ENCODE measurements at places on chromosomes 1 and 21.

- DNase-seq, result no peak
Measured at GRCh38 chr1:68131261-68131660, 80.8 kb upstream of the DIRAS3 start.

GRCh38 chr1:186429017-186429416 lies 31.9 kb downstream of the PDC start:
- peak; percentile 13 for DNase-seq

DNA sequence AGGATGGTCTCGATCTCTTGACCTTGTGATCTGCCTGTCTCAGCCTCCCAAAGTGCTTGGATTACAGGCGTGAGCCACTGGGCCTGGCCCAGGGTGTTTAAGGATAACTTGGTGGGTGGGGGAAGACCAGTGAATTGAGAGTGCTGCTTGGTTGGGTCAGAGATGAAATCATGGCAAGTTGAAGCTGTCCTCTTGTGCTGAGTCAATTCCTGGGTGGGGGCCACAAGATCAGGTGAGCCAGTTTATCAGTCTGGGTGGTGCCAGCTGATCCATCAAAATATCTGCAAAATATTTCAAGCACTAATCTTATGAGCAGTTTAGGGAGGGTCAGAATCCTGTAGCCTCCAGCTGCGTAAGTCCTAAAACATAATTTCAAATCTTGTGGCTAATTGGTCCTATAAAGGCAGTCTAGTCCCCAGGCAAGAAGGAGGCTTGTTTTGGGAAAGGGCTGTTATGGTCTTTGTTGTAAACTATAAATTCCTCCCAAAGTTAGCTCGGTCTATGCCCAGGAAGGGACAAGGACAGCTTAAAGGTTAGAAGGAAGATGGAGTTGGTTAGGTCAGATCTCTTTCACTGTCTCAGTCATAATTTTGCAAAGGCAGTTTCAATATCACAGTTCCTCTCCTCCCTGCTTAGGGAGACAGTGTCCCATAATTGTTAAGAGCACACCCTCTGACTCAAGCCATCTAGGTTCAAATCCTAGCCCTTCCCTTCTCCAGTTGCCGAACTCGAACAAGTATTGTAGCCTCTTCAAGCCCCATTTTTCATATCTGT lies 66.8 kb upstream of the BACH1 start:
- no peak for DNase-seq

DNA sequence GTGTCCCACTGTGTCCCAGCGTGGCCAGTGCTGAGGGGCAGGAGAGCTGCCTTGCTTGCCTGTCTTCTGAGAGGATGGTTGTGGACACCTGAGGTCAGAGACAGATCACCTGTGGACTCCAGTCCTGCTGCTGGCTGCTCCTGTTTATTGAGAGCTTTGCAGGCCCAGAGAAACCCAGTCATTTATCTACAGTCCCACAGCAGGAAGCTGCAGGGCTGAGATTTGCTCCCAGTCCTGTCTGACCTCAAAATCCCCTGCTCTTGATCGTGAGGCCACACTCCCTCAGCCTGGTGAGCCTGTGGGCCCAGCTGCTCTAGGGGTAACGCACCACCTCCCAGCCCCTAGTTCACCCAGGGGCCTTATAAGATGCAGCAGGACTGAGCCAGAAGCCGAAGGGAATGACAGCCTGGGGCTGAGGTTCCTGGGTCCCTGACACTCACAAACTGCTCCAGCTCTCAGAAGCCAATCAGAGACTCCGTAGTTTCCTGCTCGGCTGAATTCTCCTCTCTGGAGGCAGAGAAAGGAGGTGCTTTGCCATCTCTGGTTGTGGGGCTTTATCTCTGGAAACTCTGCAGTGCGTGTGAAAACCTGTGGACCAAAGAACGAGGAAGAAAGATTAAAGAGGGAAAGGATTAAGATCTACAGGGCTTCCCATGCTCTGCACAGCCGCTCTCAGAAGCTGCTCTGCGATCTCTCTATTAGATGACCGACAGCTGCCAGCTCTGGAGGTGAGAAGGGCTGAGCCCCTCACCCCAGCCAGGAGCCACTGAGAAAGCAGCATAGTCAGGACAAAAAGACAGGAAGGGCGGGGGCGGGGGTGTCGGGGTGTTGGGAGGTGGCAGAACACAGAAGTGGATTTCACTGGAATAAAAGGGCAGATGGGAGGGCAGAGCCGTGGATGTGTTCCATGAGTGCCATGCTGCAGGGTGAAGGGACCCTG lies 39.1 kb downstream of the UBIAD1 start:
- no peak for DNase-seq

DNA sequence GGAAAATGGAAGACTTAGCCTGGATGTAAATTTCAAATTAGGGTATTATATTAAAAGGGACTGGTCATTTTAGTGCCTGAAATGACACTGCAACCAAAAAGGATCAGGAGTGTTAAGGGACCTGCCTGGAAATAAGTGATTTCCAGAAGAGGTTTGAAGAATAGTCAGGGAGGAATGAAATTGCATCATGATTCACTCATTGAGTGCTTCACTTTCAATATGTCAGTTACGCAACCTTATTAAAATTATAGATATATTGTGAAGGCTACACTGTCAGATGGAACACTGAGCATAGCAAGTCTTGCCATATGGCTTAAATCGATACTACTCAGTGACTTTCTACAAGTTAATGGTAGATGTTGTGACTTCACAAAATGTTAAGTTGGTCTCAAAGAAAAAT lies 275.2 kb upstream of the DPYD start:
- peak; percentile 23 for DNase-seq

- peak; percentile 24 for DNase-seq
Measured at GRCh38 chr1:243946946-243947345, 96.9 kb upstream of the AKT3 start.

- DNase-seq, result no peak
Measured at GRCh38 chr21:25425156-25425555, 182.1 kb downstream of the MRPL39 start.

- DNase-seq, result no peak
Measured at GRCh38 chr21:41970751-41971653, 17.2 kb upstream of the C2CD2 start.

- DNase-seq, result no peak
Measured at GRCh38 chr1:31502926-31503511, 73.3 kb upstream of the TINAGL1 start.

DNA sequence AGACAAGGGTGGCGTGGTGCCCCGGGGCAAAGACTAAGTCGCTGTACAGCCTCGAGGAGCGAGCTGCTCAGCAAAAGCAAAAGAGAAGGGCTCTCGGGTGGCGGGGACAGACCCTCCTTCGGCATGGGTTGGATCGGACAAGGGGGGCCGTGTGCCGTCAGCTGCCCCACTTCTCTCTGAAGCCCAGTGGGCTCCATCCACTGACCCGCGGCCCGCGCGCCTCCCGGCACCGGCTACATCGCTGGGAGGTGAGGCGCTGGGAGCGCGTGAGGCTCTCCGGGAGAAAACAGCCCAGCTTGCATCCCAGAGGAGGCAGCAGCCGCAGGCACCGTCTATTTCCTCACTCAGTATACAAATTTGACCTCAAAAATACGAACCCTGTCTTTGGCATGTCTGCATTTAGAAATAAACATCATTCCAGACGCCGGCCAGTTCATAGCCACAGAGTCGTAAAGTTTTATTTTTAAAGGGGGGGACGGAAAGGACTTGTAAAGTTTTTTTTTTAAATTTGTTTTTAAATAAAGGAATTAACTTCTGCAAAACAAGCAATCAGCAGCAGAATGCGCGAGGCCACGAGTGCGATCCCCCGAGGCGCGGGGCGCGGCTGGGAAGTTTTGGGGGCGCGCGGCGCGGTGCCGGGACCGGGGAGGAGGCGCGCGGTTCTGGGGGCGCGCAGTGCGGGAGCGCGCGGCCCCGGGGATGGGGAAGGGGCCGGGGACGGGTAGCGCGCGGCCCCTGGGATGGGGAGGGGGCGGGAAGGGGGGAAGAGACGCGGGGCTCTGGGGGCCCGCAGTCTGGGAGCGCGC lies 689 bp upstream of the GPR137B start:
- DNase-seq, result peak; percentile 54

DNA sequence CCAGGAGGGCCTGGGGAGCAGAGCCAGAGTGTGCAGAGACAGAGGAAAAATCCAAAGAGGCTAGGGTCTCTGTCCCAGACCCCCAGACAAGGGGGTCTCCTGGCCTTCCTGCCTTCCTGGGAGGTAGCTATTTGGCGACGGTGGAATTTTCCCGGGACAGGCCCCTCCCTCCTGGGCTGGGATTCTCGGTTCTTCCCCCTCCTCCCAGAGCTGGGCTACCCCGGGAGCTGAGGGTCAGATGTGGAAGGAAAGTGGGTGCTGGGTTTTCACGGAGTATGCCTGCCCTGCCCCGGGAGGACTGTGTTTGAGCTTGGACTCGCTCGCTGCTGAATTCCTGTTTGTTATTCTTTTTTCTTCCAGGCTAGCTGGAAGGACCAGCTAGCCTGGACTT lies 759 bp downstream of the AMPD2 start:
- DNase-seq, result peak; percentile 65

DNA sequence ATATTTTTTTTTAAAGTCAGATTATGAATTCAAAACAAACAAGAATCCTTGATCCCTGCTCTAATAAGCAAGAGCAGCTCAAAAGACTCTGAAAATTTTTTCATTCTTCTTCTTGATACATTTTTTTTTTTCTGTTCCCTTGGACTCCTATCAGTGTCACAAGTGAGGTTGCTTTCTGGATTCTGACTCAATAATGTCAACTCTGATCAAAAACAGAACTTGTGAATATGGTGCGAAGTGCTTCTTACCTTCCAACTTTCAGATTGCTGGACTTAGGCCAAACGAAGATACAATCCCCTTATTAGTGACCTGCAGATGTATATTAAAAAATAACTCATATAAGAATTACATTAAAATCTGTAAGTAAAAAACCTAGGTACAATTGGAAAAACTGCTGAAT lies 136.1 kb downstream of the GPATCH2 start:
- no peak for DNase-seq

DNA sequence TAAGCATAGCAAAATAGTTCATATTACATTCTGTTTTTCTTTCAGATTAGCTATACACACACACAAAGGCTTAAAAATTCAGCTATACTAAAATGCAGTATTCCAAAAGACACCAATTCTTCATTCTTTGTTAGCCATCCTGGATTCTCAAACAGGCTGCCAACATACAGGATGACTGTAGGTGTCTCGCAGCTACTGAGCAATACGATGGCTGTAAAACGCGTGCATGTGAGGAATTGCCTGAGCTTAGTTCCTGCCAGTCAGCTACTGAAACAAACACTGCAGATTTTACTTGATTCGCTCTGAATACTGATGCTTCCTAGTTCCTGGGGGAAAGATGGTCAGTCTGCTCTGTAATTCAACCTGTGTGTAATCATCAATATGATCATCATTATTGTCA lies 24.7 kb upstream of the HMGN1 start:
- peak; percentile 64 for DNase-seq

DNA sequence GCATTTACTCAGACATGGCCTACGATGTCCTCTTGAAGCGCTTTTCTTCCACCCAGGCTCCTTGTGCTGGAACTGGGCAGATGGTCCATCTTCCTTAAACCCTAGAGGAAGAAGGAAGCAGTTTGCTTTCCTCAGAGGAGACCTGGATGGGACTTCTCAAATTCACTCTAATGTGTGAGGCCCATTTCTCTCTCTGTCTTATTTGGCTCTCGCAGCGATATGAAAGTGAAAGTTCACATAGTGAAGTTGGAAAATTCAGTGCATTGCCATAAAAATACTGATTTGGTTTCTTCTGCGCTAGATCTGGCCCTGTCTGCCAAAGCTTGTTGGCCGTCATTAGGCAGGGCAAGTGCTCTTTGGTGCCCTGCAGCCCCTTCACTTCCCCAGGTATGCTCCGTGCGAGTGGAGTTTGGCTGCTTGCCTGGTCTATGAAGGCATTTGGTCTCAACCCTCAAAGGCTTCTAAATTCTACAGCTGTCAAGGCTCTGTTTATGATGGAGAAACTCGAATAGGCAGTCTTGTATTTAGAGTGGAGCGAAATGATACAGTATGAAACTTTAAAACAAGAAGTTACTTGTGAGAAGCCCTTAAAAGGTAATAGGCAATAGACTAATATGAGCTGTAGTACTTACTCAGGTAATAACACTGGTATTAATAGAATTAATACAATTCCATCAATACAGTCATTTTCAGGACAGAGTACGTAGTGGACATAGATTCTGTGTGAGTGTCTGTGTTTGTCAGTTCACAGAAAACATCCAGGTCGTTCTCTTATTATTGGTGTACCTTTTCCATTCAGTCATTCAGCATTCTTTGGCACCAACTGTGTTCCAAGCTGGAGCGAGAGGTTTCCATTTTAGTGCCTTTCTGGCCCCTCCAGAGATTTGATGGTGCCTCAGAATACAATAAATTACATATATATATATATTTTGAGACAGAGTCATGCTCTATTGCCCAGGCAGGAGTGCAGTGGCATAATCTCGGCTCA lies 20.5 kb downstream of the SZRD1 start:
- peak; percentile 32 for DNase-seq

DNA sequence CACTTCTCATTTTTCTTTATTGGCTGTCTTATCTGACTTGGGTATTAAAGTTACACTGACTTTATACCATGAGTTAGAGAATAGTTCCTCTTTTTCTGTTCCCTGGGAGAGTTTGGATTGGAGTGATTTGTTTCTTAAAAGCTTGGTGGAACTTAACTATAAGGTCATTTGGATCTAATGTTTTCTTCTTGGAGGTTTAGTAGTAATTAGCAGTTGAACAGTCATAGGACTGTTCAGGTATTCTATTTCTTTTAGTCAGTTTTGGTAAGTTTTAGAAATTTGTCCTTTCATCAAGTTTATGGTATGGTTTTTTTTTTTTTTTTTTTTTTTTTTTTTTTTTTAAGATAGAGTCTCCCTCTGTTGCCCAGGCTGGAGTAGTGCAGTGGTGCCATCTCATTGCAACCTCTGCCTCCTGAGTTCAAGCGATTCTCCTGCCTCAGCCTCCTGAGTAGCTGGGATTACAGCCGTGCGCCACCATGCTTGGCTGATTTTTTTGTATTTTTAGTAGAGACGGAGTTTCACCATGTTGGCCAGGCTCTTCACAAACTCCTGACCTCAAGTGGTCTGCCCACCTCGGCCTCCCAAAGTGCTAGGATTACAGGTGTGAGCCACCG lies 6.3 kb downstream of the TTC3 start:
- no peak for DNase-seq

DNA sequence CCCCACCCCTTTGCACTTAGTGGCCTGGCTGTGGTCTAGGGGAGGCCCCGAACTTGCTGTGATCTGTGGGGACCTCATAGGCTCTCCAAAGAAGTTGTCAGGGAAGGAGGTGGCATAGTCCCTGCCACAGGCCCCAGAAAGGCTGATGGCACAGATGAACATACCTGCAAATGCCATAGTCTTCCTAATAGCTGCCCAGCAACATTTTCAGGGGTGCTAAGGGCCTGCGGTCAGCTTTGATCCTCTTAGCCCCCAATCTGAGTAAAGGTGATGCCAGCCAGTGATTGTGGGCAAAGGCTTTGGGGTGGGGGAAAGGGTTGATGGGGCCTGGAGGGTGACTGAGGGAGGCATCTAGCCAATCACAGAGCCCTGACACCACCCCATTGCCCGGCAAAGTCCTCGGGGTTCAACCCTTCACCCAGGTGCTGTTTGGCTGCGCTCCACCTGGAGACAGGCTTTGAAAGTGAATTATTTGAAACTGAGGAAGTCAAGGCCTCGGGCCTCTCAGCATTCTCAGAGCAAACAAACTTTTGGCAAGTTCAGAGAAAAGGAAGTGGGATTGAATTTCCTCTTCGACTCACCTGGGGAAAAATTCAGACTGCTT lies 35.8 kb downstream of the PAX7 start:
- no peak for DNase-seq

- DNase-seq, result no peak
Measured at GRCh38 chr1:94285031-94285654, 47.8 kb upstream of the ARHGAP29 start.

- DNase-seq, result peak; percentile 69
Measured at GRCh38 chr1:243254233-243254926, 701 bp downstream of the CEP170 start.
